ENCODE measurements at places on chromosomes 2 and 18.

DNA sequence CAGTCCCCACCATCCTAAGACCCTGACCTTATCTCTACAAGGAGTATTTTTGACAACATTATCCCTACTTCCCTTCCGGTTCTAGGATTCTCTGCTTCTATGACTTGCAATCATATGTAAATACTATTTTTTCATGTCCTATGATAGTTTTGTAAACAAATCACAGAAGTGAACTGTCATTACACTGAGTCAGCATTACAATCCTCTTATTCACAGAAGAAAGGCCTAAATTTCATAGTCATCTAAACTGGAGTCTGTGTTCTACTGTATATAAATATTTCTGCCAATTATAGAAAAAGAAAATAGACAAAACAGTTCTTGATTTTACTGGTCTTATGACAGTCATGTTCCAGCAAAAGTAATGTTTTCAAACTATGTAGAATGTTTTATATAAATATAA, 265.1 kb downstream of the NCKAP5 start:
- no peak overlapping the region for H3K27ac ChIP-seq
- H3K36me3 ChIP-seq = no peaks in the 10 kb centered on the region
- DNase-seq = no peak

- H3K4me1 ChIP-seq = peaks cover 72% of the 10 kb centered on the region
- H3K36me3 ChIP-seq = peaks cover 7% of the 10 kb centered on the region
- H3K4me3 ChIP-seq = no peak overlapping the region
- peak overlapping the region; percentile 95 for H3K27ac ChIP-seq
Observed at GRCh38 chr18:7945882-7946281, 378.8 kb downstream of the PTPRM start.

- DNase-seq = no peak
- H3K4me1 ChIP-seq = peaks cover 47% of the 10 kb centered on the region
Observed at GRCh38 chr18:9120796-9121195, 15.8 kb upstream of the ANKRD12 start.

DNA sequence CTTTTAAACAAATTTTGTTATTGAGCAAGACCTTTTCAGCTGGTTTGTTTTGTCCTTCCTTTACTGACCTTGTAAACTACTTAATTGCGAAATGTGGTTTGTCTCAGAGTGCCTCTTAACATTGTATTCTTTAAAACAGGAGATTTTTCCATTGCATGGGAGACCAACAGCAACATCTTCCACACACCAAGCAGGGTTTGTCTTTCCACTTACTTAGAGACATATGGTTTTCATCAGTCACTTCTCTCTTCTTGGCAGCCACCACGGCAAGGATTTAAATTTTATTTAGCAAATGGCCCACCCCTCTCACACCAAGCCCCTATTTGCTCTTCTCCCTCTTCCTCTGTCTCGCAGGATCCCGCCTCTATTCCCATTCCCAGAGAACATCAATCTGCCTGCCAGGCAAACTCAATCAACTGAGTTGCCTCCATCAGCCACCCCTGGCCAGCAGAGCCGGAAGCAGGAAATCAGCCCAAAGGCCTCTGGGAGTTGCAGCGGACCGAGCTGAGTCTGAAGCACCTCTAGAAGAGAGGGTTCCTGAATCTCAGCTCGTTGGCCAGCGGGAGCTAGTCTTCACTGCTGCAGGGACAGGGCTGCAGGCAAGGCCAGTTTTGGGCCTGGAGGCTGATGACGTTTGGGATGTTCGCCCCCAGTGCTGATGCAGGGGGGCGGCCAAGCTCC, 11.3 kb upstream of the CIB4 start:
- DNase-seq = peak; percentile 50
- no peaks in the 10 kb centered on the region for H3K36me3 ChIP-seq
- peaks cover 8% of the 10 kb centered on the region for H3K4me1 ChIP-seq
- H3K27ac ChIP-seq = no peak overlapping the region
- H3K4me3 ChIP-seq = no peak overlapping the region
- peaks cover 16% of the 10 kb centered on the region for H3K27me3 ChIP-seq

GRCh38 chr2:228268301-228268700, 86.8 kb upstream of the SPHKAP start:
- no peak overlapping the region for H3K27ac ChIP-seq
- no peaks in the 10 kb centered on the region for H3K4me1 ChIP-seq
- no peaks in the 10 kb centered on the region for H3K36me3 ChIP-seq
- H3K27me3 ChIP-seq = peaks cover 2% of the 10 kb centered on the region
- DNase-seq = no peak

DNA sequence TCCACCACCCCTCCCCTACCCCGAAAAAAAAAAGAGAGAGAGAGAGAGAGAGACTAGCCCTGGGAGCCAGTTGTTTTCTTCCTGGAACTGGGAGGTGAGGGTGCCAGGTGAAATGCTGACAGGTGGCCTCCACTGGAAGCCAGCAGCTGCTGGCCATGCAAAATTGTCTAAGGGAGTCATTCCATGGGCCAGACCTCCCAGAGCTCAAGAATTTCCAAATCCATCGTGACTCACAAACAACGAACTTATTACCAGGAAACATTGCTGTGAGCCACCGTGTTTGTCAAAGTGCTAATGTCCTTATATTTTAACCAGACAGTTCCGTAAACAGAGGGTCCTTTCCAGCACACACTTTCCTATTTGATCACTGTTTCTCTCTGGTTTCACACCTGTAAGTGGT, 68.5 kb upstream of the PID1 start:
- peaks cover 3% of the 10 kb centered on the region for H3K27me3 ChIP-seq
- no peak for DNase-seq
- no peak overlapping the region for H3K4me3 ChIP-seq

GRCh38 chr18:834082-834720, 22.2 kb upstream of the YES1 start:
- peaks cover 21% of the 10 kb centered on the region for H3K4me1 ChIP-seq
- H3K27ac ChIP-seq = no peak overlapping the region
- H3K4me3 ChIP-seq = no peak overlapping the region

DNA sequence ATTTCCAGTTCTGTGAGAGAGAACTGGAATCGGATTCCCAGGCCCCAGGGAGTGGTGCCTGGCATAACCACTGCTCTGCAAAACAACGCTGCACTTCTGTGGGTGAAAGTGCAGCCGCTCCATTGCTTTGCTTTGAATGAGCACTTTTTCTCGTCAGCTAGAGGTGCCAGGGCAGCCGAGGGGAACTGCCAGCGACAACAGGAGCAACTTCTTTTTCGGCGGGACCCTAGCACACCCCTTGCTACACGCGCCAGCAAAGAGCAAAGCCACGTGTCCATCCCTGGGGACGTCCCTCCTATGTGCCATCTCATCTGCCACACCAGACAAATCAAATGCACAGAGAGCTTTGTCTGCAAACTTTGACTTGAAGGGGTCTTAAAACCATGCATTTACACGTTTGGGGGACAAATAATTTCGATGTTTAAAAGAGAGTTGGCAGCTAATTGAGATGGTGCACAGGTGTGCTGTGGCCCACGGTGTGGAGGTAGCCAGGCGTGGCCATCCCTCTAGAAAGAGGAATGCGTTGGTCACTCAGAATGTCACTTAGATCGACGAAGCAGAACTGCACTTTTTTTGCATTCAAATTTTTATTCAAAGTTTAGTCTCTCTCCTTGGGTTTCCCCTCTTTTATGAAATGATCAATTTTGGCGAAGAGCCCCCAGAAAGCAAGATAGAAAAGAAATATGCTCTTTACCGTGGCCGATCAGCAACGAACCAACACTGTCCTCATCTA, 151.8 kb downstream of the MBP start:
- no peak for DNase-seq
- H3K4me1 ChIP-seq = peaks cover 6% of the 10 kb centered on the region
- H3K4me3 ChIP-seq = no peak overlapping the region
- no peaks in the 10 kb centered on the region for H3K27me3 ChIP-seq

- peak; percentile 62 for DNase-seq
- no peak overlapping the region for H3K27ac ChIP-seq
- no peaks in the 10 kb centered on the region for H3K36me3 ChIP-seq
- no peaks in the 10 kb centered on the region for H3K4me1 ChIP-seq
- no peak overlapping the region for H3K4me3 ChIP-seq
Observed at GRCh38 chr2:120488531-120488930, 142.6 kb downstream of the INHBB start.

GRCh38 chr2:226464380-226464779, 335.2 kb downstream of the IRS1 start:
- DNase-seq = no peak
- H3K4me3 ChIP-seq = no peak overlapping the region
- H3K4me1 ChIP-seq = no peaks in the 10 kb centered on the region
- no peaks in the 10 kb centered on the region for H3K36me3 ChIP-seq
- no peak overlapping the region for H3K27ac ChIP-seq

DNA sequence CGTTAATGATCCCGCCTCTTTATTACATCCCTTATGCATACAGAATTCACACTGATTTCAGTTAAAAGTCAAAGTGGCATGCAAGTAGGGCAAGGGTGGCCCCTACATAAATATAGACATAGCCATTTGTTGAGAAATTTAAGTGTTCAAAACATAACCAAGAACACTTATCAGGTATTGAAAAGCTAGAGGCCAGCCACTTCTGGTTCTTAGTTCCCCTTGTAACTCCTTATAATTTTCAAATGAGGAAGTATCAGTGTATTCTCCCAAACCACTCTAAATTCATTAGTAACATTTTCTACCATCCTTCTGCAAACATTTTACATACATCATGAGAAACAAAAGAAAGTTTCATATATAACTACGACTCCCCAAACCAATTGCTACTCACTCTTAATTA, 5.8 kb upstream of the ARL5A start:
- no peak overlapping the region for H3K4me3 ChIP-seq
- no peaks in the 10 kb centered on the region for H3K27me3 ChIP-seq
- H3K36me3 ChIP-seq = no peaks in the 10 kb centered on the region
- peaks cover 1% of the 10 kb centered on the region for H3K4me1 ChIP-seq
- no peak for DNase-seq
- no peak overlapping the region for H3K27ac ChIP-seq

GRCh38 chr2:60045456-60045855, 508.0 kb downstream of the BCL11A start:
- no peaks in the 10 kb centered on the region for H3K27me3 ChIP-seq
- no peak overlapping the region for H3K27ac ChIP-seq
- no peaks in the 10 kb centered on the region for H3K4me1 ChIP-seq
- no peak overlapping the region for H3K4me3 ChIP-seq
- H3K36me3 ChIP-seq = no peaks in the 10 kb centered on the region
- no peak for DNase-seq

- no peaks in the 10 kb centered on the region for H3K36me3 ChIP-seq
- H3K4me3 ChIP-seq = no peak overlapping the region
- DNase-seq = no peak
- H3K27ac ChIP-seq = no peak overlapping the region
- no peaks in the 10 kb centered on the region for H3K27me3 ChIP-seq
Observed at GRCh38 chr2:152372438-152372984, 37.5 kb downstream of the FMNL2 start.

DNA sequence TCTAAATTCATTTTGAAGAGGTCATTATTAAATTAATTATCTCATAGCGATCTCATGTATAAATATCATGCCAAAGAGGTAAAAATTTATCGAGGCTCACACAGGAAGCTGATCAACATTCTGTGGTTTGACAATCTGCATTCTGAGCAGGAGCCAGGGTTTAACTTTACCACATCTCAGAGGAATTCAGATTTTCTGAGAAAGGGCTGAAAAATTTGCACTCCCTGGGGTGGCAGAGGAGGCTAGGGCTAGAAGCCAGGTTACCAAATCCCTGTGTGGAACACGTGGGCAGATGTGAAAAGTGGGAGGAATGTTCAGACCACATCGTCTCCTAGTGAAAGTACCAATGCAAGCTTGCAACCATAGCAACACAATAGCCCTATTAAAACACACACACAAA, 63.5 kb upstream of the CTLA4 start:
- peak overlapping the region; percentile 94 for H3K27ac ChIP-seq
- H3K4me1 ChIP-seq = peaks cover 81% of the 10 kb centered on the region
- H3K4me3 ChIP-seq = no peak overlapping the region
- no peaks in the 10 kb centered on the region for H3K27me3 ChIP-seq

DNA sequence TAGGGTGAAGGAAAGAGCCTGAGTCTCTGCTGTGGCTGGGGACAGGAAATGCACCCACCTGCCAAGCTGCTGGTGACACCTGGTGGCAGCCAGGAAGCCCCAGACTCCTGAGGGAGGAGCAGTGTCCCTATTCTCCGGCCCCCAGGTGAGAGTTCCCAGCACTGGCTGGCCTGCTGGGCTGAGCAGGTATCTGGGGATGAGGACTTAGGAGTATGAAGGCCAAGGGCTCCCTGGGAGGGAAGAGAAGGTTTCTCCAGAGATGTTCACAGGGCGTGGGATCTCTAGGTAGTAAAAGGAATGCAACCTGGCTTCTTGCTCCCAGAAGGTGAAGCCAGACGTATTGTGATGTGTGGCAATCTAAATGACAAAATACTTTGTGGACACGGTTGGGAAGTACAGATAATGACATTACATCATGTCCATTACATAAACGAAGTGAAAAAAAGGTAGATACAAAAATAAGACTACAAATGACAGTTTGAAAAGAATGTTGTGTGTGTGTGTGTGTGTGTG, 75.8 kb upstream of the SLC1A4 start:
- no peak overlapping the region for H3K27ac ChIP-seq
- peaks cover 5% of the 10 kb centered on the region for H3K27me3 ChIP-seq
- no peak overlapping the region for H3K4me3 ChIP-seq

- no peak overlapping the region for H3K27ac ChIP-seq
- peaks cover 10% of the 10 kb centered on the region for H3K27me3 ChIP-seq
- H3K4me1 ChIP-seq = no peaks in the 10 kb centered on the region
- DNase-seq = no peak
Observed at GRCh38 chr2:128786741-128787478, 468.2 kb upstream of the HS6ST1 start.

- no peaks in the 10 kb centered on the region for H3K27me3 ChIP-seq
- H3K4me1 ChIP-seq = peaks cover 29% of the 10 kb centered on the region
- peaks cover 4% of the 10 kb centered on the region for H3K36me3 ChIP-seq
- peak overlapping the region; percentile 52 for H3K27ac ChIP-seq
Observed at GRCh38 chr2:42567806-42568400, 529 bp upstream of the MTA3 start.

DNA sequence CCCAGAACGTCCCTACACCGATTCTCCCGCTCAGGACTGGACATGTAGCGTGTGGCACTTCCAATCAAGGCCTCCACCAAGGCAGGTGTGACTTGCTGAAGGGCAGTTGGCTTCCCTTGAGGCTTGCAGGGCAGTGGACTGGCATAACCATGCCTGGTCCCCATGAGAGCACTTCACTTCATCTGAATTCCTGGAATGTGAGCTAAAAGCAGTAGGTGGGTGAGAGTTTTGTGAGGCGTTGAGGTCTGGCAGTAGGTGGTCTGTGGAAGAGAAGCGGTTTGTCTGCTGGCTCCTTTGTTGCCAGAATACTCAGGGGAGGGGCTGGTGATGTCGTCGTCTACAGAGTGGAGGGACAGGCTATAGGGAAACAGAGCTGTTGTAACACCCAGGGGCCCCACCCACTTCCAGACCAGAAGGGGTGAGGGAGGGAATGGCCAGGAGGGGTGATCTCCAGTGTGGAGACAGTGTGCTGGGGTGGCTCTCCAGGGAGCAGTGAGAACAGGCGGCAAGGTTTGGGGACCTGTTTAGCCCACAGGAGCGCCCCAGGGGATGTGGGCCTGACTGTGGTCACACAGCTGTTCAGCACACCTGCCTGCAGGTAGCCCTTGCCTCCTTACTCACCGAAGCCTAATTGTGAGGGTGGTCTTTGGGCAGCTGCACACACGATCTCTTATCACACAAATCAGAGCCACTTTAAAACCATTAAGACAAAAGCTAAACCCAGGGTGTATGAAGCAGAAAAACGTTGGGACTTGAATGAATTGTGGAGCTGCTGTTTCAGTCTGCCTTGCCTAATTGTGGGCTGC, 21.5 kb upstream of the ALKAL2 start:
- H3K4me3 ChIP-seq = no peak overlapping the region
- no peak for DNase-seq
- no peaks in the 10 kb centered on the region for H3K27me3 ChIP-seq
- peaks cover 5% of the 10 kb centered on the region for H3K4me1 ChIP-seq
- H3K36me3 ChIP-seq = no peaks in the 10 kb centered on the region

GRCh38 chr2:88754585-88755320, 63.3 kb downstream of the RPIA start:
- no peak for DNase-seq
- H3K36me3 ChIP-seq = peaks cover 20% of the 10 kb centered on the region
- no peak overlapping the region for H3K4me3 ChIP-seq
- H3K27me3 ChIP-seq = no peaks in the 10 kb centered on the region
- peaks cover 5% of the 10 kb centered on the region for H3K4me1 ChIP-seq
